ENCODE measurements at places on chromosomes 11 and 22.

DNA sequence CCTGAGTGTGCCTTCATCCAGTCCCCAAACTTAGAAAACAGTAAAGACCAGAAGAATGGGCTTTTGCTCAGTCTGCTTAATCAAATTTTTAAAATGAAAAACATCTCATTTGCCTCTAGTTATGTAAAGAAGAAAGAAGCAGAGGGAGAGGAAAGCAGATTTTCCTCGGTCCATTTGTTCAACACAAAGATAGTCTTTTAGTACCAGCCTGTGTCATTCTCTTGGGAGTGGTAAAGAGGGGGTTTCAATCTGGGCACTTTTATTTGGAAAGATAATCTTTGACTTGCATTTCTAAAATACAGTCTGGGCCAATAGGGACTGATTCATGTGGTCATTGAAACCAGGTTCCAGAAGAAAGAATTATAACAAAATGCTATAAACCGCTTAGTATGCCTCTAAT lies 29.5 kb downstream of the KREMEN1 start:
- no peak for DNase-seq

DNA sequence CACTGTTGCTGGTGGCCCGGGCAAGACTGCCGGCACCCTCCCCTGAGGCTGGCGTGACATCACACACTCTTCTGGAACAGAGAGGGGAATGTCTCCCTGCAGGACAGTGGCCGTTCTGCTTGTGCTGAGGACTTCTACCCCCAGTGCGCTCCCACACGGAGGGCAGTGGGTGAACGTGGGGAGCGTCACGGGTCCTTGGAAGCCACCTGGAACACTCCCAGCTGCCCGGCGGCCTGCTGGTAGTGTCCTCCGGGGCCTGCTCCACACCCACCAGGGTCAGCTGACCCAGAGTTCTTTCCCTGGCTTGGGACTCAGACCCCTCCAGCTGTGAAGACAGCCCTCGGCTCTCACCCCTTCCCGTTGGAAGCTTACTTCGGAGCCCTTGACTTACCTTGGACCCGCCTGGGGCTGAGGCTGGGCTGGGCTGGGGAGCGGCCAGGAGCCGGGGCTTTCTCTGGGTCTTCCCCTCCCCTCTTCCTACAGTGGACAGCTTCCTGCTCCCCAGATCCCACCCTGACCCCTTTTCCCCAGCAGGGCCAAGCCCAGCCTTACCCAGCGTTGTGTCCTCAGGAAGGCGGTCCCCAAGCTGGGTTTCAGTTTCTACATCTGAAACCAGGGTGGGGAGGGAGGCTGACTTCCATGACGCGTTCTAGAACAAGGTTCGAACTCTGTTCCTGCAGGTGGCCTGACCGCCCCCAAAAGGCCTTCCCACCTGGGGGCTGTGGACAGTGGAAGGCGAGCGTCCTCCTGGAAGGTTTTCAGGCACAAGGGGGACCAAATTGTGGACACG lies 14.8 kb upstream of the GAL start:
- DNase-seq, result no peak

DNA sequence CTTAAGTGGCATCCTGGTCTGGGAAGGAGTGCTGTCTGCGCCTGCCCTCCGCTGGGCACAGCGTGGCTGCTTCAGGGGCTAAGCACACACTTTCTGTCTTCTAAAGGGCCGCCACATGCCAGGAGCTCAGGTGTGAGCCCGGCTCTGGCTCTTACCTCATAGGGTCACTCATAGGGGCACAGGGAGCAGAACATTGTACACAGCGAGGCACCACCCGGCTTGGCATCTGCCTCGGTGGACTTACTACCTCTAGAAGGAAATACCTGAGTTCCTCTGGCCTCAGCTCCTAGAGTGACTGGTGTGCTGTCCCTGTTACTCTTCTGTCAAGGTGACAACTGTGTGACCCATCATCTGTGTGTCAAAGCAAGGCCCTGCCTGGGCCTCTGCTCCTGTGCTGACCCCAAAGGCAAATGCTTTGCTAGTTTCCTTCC lies 13.4 kb downstream of the NEAT1 start:
- no peak for DNase-seq

- no peak for DNase-seq
Observed at GRCh38 chr11:12968101-12968500, 41.0 kb upstream of the RASSF10 start.

DNA sequence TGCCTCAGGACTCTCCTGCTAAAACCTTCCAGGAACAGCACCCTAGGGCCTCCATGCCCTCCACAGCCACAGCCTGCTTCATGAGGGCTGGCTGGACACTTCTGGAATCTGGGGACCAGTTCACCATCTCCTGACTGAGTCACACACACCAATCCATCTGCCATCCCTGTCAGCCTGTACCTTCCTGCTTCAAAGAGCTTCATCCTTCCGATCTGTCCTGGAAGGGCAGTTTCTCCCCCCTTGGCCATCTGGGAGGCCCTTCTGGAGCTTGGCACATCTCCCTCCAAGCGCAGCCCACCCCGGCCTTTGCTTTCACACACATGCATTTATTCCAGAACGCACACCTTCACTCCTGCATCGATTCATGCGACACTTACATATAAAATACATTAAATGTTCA lies 13.0 kb downstream of the APBB1 start:
- DNase-seq, result no peak

- no peak for DNase-seq
Observed at GRCh38 chr22:44454113-44454769, 43.8 kb downstream of the RTL6 start.

DNA sequence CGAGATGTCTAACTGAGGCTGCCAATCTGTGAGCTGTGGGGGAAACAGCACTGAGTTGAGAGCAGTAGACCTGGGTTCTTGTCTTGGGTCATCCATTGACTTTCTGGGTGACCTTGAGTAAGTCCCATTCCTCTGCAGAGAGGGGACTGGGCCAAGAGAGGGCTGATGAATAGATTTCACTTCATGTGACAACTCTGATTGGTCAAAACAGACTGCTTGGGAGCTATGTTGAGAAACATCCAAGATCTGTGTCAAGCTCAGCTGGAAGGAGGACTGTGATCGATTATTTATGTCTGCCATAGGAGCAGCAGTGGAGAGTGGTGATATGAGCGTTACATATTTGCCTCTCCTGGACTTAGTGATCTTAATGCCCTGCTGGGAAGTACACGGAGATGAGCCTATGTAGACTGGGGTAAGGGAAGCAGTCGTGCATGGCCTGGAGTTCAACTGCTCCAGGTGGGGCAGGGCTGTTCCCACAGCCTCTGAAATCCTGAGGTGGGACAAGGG lies 47.7 kb downstream of the OTOG start:
- no peak for DNase-seq

DNA sequence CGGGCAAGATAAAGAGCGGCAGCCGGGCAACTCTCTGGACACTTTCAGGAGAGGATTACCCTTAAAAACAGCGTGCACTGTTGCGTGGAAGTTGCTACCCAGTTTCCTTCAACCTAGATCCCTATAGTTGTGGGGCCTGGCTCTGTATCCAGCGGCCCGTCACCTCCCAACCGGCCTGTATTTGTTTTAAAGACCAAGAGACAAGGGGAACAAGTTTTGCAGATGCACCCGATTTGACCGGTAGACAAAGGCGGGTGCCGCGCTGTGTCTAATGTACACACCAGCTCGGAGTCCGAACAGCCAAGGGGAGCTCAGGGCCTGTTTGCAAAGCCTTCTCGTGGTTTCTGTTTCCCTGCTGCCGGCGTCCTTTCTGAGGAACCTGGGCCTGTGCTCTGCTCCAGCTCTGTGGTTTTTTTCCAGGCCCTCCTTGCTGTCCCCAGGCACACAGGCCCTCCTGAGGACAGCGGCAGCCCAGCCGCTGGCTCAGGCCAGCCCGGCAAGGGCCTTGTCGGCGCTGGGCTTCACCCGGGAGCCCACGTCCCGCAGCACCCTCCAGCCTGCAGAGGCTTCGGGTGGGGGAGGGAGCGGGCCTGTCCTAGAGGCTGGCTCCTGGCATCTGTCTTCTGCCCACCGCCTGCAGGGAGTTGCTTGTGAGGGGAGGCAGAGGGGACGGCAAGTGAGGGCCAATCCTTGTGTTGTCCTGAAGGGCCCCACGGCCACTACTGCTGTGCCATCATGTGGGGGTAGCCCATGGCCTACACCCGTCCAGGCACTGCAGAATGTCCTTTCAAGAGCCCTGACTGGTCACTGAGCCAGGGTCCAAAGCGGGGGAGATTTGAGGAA lies 1.4 kb downstream of the TBX1 start:
- no peak for DNase-seq

DNA sequence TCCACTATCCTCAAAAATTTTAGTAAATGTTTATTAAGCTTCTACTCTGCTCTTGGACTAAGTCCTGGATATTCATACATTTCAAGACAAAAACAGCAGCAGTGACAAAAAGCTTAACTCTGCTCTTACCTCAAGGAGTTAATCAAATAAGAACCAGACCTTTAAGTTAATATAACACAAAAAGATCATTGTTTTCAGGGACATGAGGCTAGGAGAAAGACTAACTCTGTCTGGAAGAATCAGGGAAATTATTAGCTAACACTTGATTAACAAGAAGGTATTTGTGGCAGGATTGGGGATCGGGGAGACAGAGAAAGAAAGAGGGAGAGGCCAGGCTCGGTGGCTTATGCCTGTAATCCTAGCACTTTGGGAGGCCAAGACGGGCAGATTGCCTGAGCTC lies 74.4 kb downstream of the PPP2R1B start:
- DNase-seq, result no peak

GRCh38 chr11:99370549-99371216 lies 349.9 kb downstream of the CNTN5 start:
- no peak for DNase-seq

DNA sequence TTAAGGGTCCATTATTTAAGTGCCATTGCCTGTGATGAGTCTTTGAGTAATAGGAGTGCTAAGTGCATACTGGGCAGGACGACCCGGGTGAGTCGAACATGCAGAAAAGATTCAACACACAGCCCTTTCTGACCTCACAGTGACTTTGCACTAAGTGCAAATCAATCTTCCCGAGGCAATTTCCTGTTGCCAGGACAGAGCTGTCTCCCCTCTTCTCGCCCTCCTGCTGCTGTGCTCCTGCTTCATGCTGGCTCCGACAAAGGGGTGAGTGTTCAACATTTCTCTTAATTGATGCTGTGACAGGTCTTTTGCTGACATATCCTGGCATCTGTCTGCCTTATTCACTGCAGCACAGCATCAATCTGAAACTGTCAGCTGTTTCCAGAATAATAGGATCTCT lies 42.0 kb downstream of the MCHR1 start:
- no peak for DNase-seq

- peak; percentile 51 for DNase-seq
Observed at GRCh38 chr22:37284805-37285355, 2.6 kb downstream of the CYTH4 start.

- DNase-seq, result no peak
Observed at GRCh38 chr11:123195188-123196059, at the start of gene CLMP. Gene CLMP (minus strand): TSS chr11:123195248. CDS start chr11:123194940, 308 bp downstream.

DNA sequence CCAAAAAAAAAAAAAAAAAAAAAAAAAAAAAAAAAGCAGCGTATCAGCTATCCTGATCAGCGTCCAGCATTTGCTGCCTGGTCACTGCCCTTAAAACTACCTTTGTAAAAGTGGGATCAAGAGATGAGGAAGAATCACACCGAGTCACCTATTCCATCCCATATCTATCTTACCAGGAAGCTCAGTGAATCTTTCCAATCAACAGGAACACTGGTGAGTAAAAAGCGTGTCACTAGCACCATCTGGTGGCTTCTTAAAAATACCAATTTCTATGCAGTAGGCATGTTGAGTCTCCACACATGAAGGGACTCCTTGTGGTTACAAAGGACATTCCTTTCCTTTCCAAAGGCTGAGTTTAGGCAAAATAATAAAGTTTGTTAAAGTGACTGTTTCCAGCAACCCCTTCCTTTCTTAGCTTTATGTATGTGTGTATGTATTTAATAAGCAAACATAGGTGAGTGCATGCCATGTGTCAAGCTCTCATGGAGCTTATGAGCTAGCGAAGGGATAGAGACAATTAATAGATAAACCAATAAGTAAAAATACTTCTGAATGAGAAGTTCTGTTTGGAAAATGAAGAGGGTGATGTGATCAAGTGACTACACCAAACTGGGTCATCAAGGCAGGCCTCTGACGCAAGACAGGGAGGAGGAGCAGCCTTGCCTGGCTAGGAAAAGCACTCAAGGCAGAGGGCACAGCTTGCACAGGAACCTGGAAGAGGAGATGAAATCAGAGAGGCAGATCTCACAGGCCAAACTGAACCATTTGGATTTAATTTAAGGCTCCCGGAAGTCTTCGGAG lies 13.9 kb upstream of the TP53AIP1 start:
- DNase-seq, result no peak

DNA sequence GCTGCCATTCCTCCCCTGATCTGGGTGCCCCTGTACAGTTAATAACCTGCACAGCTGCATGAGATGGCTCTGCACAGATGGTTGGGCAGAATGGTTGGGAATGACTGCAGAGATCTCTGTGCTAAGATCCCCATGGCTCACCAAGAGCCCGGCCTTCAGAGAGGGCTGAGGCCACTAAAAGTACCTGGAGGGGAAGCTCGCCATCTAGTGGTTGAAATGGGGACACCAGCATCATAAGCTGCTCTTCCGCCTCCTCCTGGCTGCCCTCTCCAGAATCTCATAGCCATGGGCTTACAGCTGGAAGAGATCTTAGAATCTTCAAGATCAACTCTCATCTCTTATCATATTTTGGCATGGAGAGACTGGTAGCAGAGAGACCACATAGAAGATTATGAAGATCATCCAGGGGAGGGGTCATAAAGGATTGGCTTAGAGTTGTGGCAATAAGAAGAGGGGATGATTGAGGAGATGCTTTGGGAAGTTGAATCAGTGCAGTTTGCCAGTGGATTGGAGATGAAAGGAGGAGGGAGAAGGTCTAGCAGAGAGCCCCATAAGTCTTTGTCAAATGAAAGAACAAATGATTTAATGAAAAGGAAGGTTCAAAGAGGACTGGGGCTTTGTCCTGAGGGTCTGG lies 22.0 kb upstream of the TLCD5 start:
- peak; percentile 51 for DNase-seq

GRCh38 chr11:95671768-95672167 lies 117.8 kb downstream of the FAM76B start:
- no peak for DNase-seq

GRCh38 chr11:107999759-108000455 lies 8.8 kb upstream of the CUL5 start:
- no peak for DNase-seq

DNA sequence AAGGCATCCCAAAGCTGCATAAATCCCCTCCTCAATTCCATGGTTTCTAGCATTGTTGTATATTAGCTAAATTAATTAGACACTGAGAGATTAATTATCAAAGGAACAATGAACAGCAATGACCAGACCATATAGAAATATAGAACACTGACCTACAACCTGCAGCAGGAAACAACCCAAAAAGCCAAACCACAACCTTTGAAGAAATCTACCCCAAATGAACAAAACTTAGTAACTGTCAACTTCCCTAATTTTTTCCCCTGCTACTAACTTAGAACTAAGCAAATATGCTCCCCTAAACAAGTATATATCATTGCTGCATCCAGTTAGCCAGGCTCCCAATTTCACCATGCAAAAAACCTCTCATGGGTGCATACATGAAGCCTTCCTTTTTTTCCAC lies 268.0 kb upstream of the ANO3 start:
- no peak for DNase-seq

Measured in T-helper 9 cell (primary cell).